ENCODE measurements at places on chromosomes 1 and 21.

- DNase-seq: no peak
Measured at GRCh38 chr1:53737648-53738204, 1.2 kb downstream of the GLIS1 start.

GRCh38 chr1:21622466-21623315, 46.5 kb downstream of the RAP1GAP start:
- no peak for DNase-seq

GRCh38 chr1:23548704-23549143, 10.6 kb downstream of the ID3 start:
- DNase-seq: peak; percentile 42

GRCh38 chr1:13893409-13893821, 193.4 kb downstream of the PRDM2 start:
- no peak for DNase-seq

DNA sequence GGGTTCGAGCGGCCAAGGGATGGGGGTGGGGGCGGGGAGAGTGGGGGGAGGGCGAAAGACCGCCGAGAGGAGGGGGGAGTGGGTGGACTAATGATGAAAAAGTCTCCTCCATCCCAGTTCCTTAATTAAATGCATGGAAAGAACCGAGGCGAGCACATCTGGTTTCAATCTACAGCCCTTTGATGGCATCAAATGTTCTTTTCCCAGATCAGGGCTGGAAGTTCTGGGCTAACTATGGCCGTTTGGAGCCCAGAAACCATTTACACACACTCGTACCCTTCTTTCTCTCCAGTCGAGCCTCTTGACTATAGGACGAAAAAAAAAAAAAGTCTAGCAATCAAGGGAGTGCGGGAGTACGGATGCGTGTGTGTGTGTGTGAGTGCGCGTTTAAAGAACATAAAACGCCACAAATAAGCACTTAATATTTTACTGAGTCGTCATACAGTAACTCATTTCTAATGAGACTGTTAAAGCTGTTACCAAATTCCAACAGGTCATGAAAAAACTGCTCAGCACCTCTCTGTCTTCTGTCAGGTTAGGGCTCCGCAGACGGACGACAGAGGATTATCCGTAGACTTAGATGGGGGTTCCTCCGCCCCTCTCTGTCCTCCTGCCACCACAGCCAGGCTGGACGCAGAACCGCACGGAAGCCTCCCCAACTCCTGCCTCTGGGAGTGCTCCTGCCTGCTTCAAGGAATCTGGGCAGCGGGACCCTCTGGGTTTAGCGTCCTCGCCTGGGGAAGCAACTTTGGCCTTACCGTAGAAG, 2.1 kb upstream of the PRRX1 start:
- peak; percentile 59 for DNase-seq

DNA sequence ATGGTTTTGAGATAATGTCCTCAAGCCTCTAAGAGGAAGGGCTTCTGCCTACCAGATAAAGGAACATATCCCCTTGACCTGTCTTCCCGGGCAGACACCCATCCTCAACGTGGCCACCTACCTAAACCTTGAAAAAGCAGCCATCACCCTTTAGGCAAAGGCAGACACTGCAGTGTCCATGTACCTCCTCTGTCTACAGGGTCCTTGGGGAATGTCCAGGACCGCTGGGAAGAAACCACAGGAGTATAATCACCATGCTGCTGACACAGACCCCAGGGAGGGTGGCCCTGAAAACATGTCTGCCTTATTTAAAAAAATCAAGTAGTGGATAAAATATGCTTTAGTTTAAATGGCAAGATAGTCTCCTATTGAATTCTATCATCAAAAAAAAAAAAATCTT, 16.6 kb downstream of the BCAR3 start:
- DNase-seq: no peak

DNA sequence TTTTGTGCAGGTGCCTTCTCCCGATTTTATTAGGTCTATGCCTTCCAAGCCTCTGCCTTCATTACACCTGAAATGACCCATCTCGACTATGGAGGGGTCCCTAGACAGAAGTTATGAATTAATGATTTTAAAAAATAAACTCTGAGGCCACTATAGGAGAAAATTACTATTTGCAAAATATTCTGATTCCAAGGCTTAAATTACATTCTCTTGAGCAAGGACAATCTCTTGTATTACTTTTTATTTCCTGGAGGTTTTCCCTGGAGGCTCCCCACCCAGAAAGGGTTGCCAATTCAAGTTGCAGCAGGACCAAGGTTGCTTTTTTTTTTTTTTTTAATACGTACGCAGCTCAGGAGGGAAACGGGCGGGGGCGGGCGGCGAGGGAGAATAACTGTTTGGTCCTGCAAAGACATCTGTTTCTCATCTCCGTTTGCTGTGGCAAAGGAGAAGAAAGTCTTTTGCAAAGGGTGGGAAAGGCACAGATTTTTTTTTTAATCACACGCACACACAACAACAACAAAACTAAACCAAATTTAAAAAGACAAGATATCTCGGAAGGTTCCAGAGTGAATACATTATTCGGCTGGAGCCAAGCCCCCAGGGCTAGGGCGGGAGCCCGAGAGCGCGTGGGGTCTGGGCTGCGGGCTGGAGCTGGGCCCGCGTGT, 618 bp upstream of the SERTAD4 start:
- peak; percentile 68 for DNase-seq

- DNase-seq: no peak
Measured at GRCh38 chr21:24025101-24025500, 1582.2 kb downstream of the MRPL39 start.

- DNase-seq: no peak
Measured at GRCh38 chr21:45539046-45539795, 3.0 kb downstream of the SLC19A1 start.

- DNase-seq: no peak
Measured at GRCh38 chr21:41188486-41189149, 20.7 kb downstream of the BACE2 start.

GRCh38 chr21:43355266-43355924, 71.5 kb downstream of the SIK1 start:
- DNase-seq: no peak

- DNase-seq: no peak
Measured at GRCh38 chr1:175864183-175864582, 120.8 kb upstream of the TNR start.

DNA sequence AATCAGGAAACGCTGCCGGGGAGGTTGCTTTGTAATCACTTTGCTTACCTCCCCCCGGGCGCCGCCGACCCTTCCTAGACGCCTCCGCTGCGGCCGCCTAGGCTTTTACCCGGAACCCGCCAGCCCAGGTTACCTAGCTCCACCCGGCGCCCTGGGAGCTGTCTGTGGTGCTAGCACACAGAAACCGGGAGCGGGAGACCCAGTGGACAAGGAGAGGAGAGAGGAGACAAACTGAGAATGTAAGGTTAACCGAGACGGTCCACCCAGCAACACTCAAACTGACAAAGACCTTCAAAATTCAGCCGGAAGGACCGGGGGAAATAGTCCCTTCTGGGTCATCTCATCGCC, 9.8 kb downstream of the BARHL2 start:
- peak; percentile 24 for DNase-seq

All from fibroblast of villous mesenchyme (primary cell).